ENCODE measurements at places on chromosomes 6 and 20.

DNA sequence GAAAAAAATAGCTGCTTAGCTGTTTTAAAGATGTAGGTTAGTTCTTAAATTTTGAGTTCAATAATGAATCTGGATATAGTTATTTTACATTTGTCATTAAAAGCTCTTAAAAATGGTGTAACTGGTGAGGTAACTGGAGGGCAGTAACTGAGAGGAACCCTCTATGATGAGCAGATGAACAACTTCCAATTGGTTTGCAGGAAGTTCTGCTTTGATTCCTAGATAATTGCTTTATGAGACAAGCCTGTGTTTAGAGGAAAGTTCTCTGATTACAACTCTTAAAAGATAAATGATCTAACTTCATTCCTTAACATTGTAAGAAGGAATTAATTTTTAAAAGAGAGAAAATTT lies 8.5 kb downstream of the MYLIP start:
- DNase-seq: no peak

GRCh38 chr6:163397326-163397725 lies 17.2 kb upstream of the QKI start:
- no peak for DNase-seq

- DNase-seq: no peak
Observed at GRCh38 chr6:46925563-46926253, 4.0 kb upstream of the ADGRF5 start.

- DNase-seq: no peak
Observed at GRCh38 chr6:147693181-147693580, 184.7 kb downstream of the SAMD5 start.

- DNase-seq: no peak
Observed at GRCh38 chr6:3297006-3297405, 38.3 kb downstream of the PSMG4 start.

DNA sequence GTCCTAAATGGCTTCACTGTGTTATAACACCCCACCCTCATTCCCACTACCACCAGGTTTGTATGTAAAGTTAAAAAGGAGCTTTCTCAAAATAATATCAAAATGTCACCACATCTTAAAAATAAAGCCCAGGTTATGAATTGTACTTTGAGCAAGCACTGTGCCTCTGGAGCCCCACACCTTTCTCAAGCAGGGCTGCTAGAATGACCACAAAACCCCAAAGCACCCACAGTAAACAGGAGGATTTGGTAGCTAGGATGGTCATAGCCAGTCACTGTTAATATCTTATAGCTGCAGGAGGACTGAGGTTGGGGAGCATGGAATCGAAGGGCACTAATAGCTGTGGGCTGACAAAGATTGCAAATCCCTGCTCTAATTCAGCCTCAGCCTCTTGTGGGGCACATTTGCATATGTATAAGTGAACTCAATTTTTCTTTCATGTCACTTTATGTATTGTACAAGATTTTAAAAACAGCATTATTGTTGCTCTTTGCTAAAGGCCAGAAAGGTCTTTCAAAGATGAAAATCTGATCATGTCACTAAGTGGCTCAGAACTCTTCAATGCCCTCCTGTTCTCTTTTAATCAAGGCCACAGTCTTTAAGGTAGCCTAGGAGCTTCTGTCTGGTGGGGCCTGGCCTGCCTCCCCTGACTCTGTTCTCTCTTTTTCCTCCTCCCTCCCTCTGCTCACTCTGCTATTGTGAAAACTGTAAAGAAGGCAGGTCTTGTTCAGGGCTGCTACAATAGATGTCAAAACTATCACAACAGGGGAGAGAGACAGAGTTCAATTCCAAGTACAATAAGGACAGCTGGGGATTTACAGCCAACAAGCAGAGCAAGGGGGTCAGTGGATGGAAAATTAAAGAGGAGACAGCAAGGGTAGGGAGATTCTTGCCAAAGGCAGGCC lies 101.6 kb downstream of the TMEM200A start:
- DNase-seq: no peak

GRCh38 chr6:98416027-98416426 lies 418.3 kb upstream of the POU3F2 start:
- DNase-seq: no peak

GRCh38 chr20:23163562-23163961 lies 77.4 kb upstream of the CD93 start:
- DNase-seq: no peak

- no peak for DNase-seq
Observed at GRCh38 chr6:93849857-93850256, 430.5 kb upstream of the EPHA7 start.

DNA sequence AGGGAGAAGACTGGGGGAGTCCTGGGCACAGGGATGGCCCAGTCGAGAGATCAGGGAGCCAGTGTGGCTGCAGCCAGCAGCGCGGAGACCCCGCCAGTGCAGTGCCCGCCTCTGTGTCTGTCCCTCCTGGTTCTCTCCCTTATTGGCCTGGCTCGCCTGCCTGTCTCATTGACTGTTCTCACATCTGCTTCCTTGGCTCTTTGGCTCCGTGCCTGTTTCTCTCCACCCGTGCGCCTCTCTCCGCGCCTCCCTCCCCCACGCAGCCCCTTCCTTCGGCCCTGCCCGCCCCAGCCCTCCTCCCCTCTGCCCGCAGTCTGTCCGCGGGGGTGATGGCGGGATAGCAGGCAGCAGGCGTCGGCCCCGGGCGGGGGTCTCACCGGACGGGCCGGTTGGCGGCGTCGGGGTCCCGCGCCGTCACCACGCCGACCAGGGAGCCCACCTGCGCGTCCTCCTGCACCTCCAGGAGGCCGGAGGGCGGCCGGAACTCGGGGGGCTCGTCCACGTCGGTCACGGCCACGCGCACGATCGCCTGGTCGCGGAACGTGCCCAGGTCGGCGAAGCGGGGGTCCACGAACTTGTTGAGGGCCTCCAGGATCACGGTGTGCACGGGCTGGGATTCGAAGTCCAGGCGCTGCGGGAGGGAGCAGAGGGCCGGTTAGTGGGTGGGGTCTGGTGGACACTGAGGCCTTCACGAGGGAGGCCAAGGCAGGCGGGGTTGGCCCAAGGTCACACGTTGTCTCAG lies 92.0 kb downstream of the CD40 start:
- no peak for DNase-seq

- no peak for DNase-seq
Observed at GRCh38 chr20:21944227-21944626, 238.8 kb downstream of the PAX1 start.

- DNase-seq: no peak
Observed at GRCh38 chr20:775679-776135, 7.4 kb upstream of the SLC52A3 start.

DNA sequence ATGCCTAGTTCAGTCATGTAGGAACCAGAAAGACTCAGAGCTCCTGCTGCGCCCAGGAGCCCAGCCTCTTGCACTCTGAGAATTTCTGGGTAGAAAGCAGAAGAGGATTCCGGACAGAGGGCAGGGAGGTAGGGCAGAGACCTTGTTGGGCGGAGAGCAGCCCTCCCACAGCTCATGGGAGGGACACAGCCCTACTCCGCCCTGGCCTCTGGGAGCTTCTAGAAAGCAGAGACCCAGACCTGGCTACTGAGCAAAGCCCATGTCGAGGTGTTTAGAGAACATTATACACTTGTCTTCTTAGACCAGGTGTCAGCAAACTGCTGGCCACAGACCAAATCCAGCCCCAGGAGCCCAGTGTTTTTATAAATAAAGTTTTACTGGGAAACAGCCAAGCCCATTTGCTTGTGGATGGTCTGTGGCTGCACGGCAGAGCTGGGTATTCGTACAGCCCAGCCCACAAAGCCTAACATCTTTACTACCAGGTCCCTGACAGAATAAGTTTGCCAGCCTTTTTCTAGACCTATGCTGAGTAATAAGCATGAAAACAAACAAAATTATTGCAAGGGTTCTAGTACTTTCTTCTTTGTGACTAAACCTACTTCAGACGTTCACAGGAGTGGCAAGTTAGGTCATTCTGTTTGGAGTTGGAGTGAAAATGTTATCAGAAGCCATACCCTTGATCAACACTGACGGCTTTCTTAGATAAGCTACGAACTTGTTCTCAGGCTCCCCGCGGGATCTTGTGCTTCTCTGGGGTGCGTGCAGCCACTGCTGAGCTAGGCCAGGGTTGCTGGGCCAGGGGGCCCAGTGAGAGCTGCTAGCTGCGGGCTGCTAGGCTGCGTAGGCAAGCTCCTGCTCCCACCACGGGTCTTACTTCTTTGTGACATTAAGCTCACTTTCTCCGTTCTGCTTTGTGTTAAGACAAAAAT lies 235.1 kb upstream of the FOXQ1 start:
- no peak for DNase-seq

DNA sequence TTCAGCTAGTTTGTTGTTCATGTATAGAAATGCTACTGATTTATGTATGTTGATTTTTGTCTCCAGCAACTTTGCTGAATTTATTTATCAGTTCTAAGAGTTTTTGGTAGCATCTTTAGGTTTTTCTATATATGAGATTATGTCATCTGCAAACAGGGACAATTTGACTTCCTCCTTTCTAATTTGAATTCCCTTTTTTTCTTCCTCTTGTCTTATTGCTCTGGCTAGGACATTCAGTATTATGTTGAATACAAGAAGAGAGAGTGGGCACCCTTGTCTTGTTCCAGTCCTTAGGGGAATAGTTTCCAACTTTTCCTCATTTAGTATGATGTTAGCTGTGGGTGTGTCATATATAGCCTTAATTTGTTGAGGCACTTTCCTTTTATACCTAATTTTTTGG lies 58.2 kb downstream of the CDH26 start:
- DNase-seq: no peak

GRCh38 chr6:128358244-128358776 lies 162.1 kb downstream of the PTPRK start:
- no peak for DNase-seq

DNA sequence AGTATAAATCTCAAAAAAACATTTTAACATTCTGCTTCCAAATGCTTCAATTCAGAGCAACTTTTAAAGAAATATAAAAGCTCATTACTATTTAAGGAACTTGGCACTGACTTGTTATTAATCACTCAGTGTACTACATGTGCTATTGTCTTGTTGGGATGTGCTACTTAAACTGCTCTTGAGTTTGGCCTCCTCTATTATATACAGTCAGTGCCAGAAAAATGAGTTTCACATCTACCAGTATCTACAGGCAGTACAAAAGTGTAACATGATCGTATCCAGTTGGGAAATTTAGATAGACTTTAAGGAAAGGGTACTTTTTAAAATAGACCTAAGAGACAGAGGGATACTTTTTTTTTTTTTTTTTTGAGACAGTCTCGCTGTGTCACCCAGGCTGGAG lies 627.3 kb upstream of the SLC35B3 start:
- DNase-seq: no peak

GRCh38 chr6:2594868-2595267 lies 155.9 kb downstream of the MYLK4 start:
- no peak for DNase-seq

GRCh38 chr6:149114167-149114566 lies 203.3 kb upstream of the TAB2 start:
- DNase-seq: no peak

GRCh38 chr6:7684076-7684475 lies 41.8 kb upstream of the BMP6 start:
- no peak for DNase-seq

DNA sequence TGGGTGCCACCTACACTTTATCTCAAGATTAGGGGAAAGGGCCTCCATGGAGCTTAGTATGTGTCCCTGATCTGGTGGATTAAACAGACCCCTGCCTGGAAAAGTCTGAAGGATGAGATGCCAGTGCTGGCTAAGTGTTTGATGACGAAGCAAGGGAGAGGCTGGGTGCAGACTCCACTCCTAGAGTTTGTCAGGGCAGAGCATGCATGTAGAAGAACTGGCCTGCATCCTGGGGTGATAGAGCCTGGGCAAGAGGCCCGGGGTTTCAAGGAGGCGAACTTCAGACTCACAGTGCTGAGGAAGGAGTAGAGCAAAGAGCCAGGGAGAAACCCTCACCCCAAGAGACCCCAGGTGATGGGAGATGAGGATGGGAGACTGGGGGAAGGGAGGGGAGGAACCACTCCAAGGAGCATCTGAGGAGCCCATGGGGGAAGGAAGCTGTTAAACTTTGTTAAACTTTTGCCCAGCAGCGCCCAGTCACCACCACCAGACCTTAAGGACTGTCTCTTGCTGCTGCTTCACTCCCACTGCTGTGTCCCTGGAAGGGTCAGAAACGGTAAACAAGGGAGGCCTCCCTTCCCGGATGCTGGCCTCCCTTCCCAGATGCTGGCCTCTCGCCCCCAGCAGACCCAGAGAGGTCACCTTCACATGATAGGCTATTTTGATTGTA lies 61.6 kb downstream of the RPRD1B start:
- no peak for DNase-seq

- no peak for DNase-seq
Observed at GRCh38 chr6:112835078-112835477, 487.9 kb downstream of the RFPL4B start.

DNA sequence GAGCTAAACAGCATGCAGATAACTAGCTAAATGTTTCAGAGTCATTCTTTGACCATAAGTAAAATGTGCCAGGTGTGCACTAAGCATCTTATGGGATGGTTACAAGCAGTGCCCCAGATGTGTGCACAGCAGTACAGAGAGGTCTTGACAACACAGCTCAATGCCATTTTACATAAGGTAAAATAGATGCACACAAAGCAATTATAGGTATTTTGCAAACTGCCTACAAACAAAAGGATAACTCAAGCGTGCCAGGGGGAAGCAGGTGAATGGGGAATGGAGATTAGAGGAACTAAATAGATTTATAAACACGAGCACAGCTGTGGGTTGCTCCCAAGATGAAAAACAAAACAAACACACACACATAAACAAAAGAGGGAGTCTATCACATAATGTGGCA lies 64.8 kb downstream of the SLC2A10 start:
- no peak for DNase-seq

- no peak for DNase-seq
Observed at GRCh38 chr6:117547688-117548621, 54.4 kb downstream of the GOPC start.

GRCh38 chr20:37314617-37315016 lies 25.2 kb downstream of the MANBAL start:
- no peak for DNase-seq

- DNase-seq: no peak
Observed at GRCh38 chr6:74269600-74269858, 573.5 kb downstream of the CD109 start.

- no peak for DNase-seq
Observed at GRCh38 chr20:19828232-19828631, 70.2 kb downstream of the RIN2 start.

GRCh38 chr6:14520536-14520935 lies 403.0 kb downstream of the CD83 start:
- DNase-seq: no peak

DNA sequence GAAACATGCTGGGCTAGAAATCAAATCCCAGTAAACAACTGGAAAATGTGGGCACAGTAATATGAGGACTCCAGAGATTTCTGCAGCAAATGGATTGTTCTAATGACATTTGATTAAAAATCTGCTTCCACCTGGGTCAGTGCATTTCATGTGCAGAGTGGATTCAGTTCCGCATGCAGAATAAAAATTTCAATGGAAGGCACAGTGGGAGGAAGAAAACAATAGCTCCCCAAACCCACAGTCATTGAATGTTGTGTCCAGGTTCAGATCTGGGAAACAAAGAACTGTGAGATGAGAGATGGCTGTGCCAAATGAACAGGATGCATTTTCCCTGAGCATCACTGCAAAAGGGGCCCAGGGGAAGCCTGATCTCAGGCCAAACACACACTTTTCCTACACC lies 403.1 kb downstream of the BTBD9 start:
- no peak for DNase-seq

GRCh38 chr6:144447472-144447871 lies 162.3 kb downstream of the UTRN start:
- no peak for DNase-seq

GRCh38 chr6:167272151-167272550 lies 19.0 kb upstream of the UNC93A start:
- DNase-seq: no peak

- DNase-seq: no peak
Observed at GRCh38 chr6:5995658-5995948, 11.1 kb downstream of the NRN1 start.
